CMK (cell line): ENCODE measurements at places on chromosomes 7 and 10.

GRCh38 chr10:110074298-110074697 lies 66.5 kb downstream of the ADD3 start:
- peak; percentile 25 for DNase-seq

- no peak for DNase-seq
Measured at GRCh38 chr10:124516181-124516580, 54.6 kb downstream of the LHPP start.

DNA sequence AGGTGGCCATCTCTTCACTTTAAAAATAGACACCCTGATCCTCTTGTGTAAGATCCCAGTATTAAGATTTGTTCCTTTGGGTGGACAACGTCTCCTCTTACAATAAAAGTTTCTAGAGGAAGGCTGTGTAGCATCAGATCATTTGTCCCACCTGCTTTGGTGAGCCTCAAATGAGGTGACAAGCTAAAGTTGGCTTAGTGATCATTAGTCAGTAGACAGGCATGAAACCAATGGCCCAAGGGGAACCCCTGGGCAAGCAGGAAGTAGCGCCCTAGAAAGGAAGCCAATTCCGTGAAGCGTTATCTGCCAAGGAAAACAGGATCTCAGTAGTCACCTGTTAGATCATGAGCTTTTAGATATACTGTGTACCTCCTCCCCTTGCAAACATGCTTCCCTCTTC lies 66.8 kb downstream of the PCGF5 start:
- DNase-seq: no peak

GRCh38 chr10:62305813-62306212 lies 37.2 kb upstream of the RTKN2 start:
- no peak for DNase-seq

GRCh38 chr7:138700857-138701536 lies at the start of gene SVOPL:
Gene SVOPL, minus strand, starts transcription at chr7:138701362. Its CDS starts 22,317 bp downstream, at chr7:138679045.
- no peak for DNase-seq
